ENCODE measurements at places on chromosomes 16 and 17.

- no peak for DNase-seq
Observed at GRCh38 chr17:50505591-50506130, 2.6 kb upstream of the MYCBPAP start.

DNA sequence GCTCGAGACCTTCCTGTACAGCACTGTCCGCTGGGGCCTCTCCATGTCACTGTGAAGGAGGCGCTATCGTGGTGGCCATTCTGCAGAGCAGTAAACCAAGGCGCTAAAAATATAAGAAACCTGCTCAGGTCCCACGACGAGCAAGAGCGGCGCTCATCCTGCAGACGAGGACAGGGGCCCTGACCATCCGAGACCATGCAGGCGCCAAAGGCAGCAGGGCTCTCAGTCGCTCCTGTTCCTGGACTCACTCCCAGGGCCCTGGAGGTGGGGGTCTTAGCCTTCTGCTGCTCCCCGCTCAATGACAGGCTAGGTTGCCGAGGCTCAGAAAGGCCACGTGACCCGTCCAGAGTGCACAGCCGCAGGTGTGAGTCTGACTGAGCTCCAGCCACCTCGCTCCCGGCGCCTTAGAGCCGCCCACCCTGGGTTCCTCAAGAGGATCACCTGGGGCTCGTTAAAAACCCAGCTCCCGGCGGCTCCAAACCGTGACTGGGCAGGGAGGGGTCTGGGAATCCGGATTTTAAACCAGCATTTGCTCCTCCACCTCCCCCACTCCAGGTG is 509 bp upstream of the ATP2C2 start:
- no peak for DNase-seq

- no peak for DNase-seq
Observed at GRCh38 chr16:75112734-75113491, 3.7 kb downstream of the LDHD start.

GRCh38 chr17:50080827-50081226 is 14.3 kb upstream of the PDK2 start:
- no peak for DNase-seq

- no peak for DNase-seq
Observed at GRCh38 chr17:17957584-17957916, 14.7 kb downstream of the TOM1L2 start.

DNA sequence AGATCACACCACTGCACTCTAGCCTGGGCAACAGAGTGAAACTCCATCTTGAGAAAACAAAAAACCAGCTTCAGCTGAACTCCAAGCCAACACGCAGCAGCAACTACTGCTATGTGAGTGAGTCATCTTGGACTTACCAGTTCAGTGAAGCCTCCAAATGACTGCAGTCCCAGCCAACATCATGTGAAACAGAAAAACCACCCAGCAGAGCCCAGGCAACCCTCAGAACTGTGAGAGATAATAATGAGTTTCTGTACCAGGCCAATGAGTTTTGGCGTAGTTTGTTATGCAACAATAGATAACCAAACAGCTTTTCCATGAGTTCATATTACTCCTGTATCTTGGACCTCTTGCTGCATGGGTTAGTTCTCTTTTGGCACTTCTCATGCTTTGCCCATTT is 23.3 kb downstream of the PHF12 start:
- DNase-seq = no peak

GRCh38 chr16:8044796-8045195 is 545.5 kb downstream of the TMEM114 start:
- DNase-seq = no peak

GRCh38 chr16:58411736-58412614 is 19.7 kb downstream of the GINS3 start:
- no peak for DNase-seq

GRCh38 chr16:90019543-90020259 is 445 bp upstream of the DBNDD1 start:
- DNase-seq = no peak

DNA sequence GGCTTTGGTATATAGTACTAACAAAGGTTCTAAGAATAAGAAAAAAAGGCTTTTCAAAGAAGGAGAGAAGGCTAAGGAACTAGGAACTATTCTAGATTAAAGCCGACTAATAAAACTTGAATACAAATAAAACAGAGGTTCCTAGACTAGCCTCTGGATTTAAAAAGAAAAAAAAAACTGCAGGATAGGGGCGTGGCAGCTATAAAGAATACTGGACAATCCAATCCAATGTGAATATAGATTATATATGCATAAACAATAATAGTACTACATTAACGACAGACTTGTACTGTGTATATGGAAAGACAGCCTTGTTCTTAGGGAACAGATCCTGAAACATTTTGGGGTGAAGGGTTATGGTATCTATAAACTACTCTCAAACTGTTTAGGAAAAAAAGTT is 23.9 kb upstream of the ANKFY1 start:
- no peak for DNase-seq

DNA sequence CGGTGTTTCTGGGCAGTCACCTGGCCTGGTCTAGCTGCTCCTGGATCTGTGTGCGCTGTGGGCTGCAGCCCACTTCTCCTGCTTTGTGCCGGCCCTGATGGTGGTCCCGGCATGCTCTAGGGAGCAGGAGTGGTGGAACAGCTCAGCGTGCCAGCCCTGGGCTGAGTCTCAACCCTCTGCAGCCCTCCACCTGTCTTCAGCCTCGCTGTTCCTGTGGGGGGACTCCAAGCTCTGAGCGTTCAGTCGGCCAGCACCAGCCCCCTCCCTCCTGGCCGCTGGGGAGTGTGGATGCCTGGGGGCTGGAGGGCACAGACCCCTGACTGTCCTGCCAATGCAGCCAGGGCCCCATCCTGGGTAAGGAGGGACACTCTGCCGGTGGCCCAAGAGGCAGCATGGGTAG is 23.7 kb upstream of the RASD1 start:
- no peak for DNase-seq

DNA sequence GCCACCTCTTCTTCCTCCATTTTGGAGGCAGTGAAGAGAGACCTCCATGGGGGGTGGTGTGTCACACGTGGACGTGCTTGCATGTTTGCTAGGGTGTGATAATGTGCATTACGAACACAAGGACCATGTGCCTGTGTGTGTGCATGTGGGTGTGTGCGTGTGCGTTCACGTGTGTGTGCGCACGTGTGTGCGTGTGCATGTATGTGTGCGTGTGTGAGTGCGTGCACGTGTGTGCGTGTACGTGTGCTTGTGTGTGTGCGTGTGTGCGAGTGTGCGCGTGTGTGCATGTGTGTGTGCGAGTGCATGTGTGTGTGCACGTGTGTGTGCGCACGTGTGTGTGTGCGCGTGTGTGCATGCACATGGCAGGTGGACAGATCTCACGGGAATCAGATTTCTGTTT is 29.5 kb downstream of the RNF213 start:
- DNase-seq = no peak

DNA sequence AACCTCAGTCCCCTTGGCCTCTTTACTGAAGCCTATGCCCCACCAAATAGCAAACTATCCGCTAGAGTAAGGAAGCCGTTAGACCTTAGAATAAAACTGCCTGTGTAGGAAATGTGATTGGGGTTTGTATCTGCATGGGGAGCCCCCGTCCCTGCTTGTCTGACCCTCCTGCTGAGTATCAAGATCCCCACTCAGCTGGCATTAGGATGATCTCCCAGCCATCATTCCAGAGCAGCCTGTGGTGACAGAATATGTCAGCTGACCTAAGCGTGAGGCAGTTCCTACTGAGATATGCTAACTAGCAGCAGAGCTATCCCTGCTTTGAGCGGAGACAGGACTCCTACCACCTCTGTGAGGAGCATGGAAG is 645 bp upstream of the GFOD2 start:
- no peak for DNase-seq

- no peak for DNase-seq
Observed at GRCh38 chr16:57594531-57595031, 33.8 kb upstream of the ADGRG1 start.

DNA sequence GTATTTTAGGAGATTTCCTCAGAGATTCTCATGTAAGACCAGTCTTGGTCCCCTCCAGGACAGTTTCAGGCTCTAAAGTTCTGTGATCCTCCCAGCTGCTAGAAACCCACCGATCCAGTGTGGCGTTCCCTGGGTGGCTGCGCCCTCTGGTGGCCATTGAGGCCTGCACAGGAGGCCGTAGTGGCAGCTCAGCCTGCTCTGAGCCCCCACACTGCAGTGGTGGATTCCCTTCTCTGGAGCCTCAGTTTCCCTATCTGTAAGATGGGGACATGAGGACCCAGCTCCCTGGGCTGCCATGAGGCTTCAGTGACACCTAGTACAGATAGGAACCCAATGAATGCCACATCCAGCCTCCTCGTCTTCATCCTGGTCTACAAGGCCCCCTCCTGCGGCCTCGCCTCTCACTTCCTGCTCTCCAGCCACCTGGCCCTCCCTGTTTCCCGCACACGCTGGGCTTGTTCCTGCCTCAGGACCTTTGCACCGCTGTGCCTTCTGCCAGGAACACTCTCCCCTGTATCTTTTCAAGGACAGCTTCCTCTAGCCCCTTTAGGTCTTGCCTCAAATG is 16.5 kb downstream of the CCDC102A start:
- DNase-seq = peak; percentile 68

DNA sequence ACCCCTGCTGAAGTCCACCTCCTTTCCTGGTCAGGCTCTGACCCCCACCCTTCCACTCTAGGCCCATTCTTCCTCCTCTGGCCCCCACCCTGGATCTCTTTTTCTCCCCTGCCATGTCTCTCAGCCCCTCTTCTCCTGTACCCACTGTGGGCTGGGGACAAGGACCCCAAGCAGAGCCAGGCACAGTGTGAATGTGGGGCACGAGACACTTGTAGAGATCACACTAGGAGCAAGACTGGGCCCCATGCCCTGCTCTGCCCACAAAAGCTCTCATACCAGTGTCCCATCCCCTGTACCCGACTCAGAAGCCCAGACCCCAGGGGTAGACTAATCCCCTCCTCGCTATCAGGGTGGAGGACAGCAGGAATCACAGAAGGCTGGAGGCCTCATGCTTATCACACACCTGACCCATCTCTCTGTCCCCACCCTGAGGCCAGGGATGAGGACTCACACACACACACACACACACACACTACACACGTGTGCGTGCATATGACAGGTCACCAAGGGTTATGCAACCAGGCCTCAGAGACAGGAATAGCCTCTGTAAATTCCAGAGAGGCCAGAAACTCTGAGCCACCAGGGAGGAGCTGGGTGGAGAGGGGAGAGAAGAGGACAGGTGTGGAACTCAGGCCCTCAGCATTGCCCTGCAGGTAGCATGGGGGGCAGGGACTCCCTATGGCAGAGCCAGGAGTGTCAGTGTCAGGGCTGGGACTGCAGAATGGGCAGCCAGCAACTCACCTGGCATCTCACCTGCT is 21.1 kb downstream of the ARHGAP27 start:
- no peak for DNase-seq

- DNase-seq = no peak
Observed at GRCh38 chr17:16463358-16464302, 28.4 kb downstream of the LRRC75A start.

DNA sequence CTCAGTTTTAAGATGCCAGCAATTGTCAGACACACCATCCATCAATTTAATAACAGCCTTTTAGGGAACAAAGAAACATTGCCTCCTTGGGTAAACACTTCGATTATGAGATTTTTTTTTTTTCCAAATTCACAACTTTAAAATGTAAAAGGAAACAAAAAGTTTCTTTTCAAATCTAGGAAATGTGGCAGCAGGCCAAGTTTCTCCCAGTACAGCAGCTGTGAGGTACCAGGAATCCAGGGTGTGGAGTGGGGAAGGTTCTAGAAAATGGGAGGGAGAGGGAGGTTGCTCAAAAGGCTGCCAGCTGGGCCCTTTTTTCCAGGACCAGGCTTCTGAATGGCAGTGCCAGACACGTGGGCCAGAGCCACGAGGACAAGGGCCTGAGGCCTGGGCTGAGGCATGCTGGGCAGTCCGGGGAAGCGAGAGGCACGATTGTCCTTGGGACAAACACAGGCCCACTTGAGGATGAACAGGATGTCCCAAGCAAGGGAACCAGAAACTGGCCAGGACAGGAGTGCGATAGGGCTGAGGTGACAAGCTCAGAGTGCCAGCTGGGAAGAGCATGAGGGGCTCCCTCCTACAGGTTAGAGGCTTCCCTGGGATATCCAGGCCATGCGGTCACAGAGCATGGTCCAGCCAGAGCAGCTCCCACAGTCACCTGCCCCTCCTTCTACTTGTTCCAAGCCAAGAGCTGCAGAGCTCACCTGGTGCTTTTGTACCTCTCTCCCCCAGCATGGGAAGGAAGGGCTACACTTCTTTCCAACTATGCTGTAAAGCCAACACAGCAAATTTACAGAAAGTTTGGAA is 215.1 kb downstream of the KATNIP start:
- no peak for DNase-seq

DNA sequence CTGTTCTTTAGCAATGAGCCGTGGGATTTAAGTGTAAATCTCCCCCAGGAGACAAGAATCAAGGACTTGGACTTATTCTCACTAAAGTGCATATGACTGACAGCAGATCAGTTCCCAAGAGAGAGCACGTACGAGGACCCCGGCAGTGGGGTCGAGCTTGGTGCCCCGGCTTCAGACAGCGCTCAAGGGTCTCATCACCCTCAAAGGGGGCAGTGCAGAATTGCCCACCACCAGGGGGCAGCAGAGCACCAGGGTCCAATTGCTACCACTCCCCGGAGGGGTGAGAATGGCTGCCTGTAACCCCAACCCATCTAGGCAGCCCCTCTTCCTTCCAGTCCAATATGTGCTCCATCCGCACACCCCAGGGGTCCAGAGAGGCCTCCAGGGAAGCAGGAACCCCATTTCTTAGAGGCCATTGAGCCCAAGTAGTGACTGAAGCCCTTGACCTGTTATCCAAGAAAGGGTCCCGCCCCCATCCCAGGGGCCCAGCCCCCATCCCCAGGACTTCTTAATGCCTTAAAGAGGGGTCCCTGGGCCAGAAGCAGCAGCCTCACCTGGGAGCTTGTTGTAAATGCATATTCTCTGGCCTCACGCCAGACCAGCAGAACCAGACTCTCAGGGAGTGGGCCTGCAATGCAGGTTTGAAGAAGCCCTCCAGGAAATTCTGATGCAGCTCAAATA is 86.1 kb downstream of the ZDHHC7 start:
- DNase-seq = peak; percentile 47

DNA sequence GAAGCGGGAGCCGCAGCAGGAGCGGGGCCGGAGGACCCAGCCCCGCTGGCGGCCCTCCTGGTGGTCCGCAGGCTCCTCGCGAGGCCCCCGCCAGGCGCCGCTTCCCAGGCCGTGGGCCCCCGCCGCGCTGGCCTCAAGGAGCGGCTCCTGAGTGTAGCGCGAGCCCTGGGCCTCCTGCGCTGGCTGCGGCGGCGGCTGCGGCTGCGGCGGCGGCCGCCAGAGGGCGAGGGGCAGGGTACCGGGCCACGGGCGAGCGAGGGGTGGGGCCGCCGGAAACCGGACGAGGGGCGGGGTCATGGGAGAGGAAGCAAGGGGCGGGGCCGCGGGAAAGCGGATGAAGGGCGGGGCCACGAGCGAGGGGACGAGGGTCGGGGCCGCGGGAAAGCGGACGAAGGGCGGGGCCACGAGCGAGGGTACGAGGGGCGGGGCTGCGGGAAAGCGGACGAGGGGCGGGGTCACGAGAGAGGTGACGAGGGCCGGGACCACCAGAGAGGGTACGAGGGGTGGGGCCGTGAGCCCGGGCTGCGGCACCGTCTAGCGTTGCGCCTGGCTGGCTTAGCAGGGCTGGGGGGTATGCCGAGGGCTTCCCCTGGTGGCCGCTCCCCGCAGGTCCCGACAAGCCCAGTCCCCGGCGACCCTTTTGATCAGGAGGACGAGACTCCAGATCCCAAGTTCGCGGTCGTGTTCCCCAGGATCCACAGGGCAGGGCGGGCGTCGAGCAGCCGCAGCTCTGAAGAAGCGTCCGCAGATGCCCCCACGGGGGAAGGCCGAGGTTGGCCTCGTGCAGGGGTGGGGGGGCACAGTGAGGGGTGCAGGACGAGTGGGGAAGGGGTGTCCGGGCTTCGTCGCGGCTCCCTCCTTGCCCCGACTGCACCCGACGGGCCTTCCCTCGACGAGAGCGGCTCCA is 1.7 kb downstream of the MYO15B start:
- DNase-seq = peak; percentile 93
